ENCODE measurements at places on chromosomes 7 and 10.

- DNase-seq, result peak; percentile 98
Measured at GRCh38 chr7:73718905-73719805, at the start of gene STX1A. STX1A (minus strand) TSS chr7:73719669; CDS start chr7:73719631, 38 bp downstream.

GRCh38 chr10:89078724-89079672 lies 88.4 kb downstream of the FAS start:
- DNase-seq, result peak; percentile 21

GRCh38 chr10:119023553-119023868 lies 6.0 kb upstream of the NANOS1 start:
- DNase-seq, result no peak

DNA sequence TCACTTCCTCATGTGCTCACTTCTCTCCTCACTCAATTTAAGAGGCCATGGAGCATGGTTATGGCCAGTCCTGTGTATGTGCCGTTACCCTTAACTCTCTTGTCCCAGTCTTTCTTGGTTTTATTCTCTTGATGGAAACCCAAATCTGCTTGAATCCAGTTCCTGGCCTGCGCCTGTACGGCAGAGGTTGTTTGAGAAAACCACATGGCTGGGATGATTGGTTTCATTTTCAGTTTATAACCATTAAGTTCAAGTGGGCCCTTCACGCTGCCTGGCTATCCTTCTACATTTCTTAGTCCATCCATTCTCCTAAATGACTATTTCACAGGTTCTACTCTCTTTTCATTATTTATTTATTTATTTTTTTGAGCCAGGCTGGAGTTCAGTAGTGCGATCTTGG lies 1.6 kb upstream of the ZNF239 start:
- no peak for DNase-seq

DNA sequence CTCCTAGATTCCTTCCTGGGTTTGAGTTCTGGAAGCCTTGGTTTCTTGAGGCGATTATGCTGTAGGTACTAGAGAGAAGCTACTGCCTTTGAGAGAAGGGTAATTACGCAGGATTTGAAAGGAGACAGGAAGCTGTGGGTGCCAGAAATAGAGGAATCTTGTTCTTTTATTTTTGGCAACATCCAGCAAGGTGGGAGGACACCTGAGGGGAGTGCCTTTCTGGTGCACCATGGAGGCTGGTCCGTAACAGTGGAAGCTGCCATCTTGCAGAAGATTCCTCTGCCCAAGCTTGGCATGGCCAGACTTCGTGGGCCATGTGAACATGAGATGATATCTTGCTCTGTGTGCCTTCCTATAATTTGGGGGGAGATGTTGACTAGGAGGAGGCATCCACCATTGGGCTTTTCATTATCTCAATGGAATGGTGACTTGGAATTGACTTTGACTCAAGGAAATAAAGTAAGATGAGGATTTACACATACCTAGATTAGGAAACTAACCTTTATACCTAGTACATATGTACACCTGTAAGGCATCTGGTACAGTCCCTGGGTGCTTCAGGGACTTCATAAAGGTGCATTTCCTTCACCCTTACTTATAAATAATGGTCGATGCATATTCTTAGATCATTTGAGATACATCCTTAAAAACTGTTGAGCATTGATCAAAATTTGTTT lies 98.2 kb downstream of the PFKFB3 start:
- no peak for DNase-seq

All from AG20443 (cell line).